ENCODE measurements at places on chromosomes 12 and 14.

DNA sequence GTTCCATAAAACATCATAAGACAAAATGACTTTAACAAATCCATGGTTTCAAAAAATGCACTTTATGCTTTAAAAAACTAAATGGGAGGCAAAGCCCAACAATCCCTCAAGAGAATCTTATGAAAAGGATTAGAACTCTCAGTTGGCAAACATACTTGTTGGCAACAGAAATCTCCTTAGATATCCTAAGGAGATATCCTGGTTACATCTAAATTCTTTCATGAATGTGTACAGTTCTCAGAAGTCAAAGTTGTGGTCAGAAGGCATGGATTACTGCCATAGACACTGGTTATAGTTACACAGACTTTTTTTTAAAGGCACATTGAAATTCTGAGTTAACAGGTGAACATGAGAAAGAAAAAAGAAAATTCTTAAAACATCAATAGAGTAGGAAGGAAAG is 17.5 kb upstream of the ISM2 start:
- DNase-seq = no peak

DNA sequence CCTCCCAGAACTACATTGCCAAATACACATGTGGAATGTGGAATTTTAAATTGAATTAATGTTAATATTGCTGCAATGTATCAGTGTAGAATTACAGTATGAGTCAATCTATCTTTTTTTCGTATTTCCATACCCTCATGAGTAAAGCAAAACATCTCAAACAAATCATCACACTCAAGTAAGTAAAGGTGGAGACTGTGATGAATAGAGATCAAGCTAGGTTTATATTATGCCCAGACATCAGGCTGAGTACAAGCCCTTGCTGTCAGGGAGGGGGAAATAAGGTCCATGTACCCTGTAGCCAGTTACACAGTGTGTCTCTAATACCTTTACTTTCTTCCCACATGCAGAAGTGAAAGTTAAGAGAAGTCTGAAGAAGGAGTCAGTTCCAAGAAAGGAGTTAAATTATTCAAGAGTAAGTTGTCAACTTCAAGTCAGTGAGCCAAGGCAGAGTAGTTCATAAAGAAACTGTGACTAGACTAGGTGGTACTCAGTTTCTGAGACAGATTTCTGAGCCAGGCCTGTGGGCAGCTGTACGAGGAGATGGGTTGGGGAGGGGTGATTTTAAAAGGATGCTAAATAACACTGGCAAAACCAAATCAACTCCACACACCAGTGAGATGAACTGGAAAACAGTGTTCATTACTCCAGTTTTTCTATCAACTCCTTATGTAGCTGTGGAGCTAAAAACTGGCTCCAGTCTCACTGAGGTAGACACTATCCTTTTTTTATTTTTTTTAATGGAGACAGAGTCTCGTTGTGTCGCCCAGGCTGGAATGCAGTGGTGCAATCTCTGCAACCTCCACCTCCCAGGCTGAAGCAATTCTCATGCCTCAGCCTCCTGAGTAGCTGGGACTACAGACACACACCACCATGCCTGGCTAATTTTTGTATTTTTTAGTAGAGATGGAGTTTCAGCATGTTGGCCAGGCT is 23.8 kb upstream of the STK38L start:
- no peak for DNase-seq

- peak; percentile 7 for DNase-seq
Observed at GRCh38 chr12:5264006-5264405, 167.9 kb upstream of the NTF3 start.

DNA sequence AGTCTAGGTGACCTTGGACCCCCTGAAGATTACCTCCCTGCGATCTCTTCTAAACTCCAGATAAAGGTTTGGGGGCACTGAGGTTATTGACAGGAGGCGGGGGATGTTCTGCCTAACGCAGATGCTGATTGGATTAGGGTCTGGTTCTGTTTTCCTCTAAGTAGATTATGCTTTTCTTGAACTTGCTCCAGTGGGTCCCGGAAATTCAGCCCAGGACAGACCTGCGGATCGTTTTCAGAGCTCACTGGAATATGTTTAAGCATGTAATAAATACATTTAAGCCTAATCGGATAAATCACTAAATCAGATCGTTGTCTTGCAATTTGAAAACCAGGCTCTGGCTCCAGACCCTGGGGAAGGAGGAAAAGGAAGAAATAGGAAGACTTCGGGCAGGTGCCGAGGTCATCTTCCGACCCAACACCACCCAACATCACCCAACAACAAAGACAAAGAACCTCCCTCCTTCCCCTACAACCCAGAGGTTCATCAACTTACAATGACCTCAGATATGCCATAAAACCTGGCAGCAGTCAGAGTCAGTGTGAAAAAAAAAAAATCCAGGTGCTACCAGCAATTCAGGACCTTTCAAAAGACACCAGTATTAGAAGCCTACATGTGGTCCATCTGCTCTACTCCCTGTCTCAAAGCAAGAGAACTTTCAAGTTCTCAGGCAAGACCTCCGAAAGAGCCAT is 148.4 kb downstream of the KSR2 start:
- no peak for DNase-seq

- peak; percentile 29 for DNase-seq
Observed at GRCh38 chr12:104827587-104827986, 130.5 kb downstream of the SLC41A2 start.

DNA sequence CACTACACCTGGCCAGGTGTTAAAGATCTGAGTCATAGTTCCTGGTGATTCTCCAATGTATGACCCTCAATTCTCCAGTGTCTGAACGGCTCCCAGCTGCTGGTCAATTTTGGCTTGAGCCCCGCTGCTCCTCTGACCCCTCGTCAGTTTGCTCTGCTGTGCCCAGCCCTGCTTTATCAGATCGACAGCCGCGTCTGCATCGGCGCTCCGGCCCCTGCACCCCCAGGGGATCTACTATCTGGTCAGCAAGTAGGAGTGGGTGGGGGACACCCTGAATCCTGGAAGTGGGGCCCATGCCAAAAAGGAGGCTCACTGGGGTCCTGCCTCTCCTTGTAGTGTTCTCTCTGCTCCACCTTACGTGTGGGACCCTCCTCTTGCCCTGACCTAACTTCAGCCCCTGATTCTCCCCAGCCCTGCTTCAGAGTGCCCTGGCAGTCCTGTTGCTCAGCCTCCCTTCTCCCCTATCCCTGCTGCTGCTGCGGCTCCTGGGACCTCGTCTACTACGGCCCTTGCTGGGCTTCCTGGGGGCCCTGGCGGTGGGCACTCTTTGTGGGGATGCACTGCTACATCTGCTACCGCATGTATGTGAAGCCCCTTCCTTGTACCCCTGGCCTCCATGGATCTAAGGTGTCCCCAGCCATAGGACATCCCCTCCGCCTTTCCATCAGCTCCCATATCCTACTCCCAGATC is 5.0 kb downstream of the SLC39A5 start:
- no peak for DNase-seq

DNA sequence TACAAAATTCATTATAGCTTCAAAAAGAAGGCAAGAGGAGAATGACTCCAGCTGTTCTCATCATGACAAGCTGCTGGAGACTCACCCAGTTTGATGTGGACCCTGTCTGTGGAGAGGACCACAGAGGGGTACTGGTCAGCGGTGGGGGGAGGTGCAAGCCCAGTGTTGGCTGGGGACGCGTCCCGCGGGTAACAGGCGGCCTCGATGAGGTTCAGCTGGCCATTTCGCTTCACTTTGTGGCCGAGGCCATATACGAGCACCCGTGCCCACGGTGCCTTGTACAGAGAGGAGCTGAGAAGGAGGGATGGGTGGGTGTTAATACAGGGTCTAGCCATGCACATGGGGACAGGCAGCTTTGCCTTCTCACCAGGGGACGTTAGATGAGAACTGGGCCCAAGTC is 67.1 kb downstream of the TRAFD1 start:
- no peak for DNase-seq

DNA sequence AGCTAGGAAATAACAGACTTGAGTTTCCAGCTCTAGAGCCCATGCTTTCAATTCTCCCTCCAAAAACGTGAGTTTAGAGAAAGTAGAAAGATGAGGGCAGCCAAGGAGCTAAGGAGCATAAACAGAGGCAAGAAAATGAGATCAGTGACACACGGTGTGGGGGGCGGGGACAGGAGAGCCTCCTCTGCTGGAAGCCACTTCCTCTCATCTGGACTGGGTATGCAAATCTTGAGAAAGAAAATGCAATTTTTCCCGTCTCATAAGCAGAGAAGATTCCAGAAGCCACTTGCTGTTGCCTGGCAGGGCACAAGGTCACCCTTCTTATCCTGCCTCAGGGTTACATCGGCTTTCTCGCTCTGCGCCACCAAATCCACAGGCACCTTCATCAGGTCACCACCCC is 6.0 kb downstream of the OR10P1 start:
- DNase-seq = no peak

GRCh38 chr14:102297436-102298170 is 7.4 kb downstream of the MOK start:
- DNase-seq = no peak

GRCh38 chr12:8031872-8032241 is 659 bp upstream of the FOXJ2 start:
- no peak for DNase-seq

- no peak for DNase-seq
Observed at GRCh38 chr14:61706096-61706690, 10.9 kb downstream of the HIF1A start.

DNA sequence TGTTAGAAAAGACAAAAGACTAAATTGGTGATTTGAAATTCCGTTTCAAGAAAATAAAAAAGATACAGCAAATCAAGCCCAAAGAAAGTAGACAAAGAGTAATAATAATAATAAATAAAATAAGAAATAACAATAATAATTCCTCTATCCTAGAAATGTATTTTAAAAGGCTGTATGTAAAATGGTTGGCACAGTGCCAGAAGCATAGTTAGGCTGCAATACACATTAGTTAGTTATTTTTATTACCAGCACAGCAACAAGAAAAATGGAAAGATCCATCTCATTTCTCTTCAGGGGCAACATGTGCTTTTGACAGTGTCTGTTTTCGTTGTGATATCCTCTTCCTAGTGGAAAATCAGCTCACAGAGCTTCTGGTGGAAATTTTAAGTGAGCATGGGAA is 174.1 kb upstream of the TMTC1 start:
- DNase-seq = peak; percentile 3

DNA sequence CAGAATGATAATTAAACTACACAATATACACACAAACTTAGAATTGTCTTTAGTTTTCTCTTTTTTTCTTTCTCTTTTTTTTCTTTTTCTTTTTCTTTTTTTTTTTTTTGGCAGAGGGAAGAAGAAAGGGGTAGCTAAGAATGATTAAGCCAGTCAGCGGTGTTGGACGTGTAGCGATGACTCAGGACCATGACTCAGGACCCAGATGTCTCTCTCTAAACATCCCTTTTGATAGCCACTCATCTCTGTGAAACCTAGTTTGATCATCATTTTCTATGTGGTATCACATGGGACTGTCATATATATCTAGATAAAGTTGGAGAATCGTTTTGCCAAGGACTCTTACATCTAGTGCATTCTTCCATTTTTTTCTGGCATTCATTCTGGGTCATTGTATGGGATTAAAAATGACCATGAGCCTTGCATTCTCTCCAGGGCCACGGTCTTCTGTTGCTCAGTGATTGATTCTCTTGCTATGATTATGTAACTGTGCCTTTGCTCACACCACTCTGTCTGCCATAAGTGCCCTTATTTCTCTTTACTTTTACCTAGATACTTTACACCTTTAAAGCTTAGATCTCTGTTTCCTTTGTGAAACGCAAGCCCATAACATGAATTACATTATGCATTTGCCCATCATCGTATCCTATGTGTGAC is 26.6 kb upstream of the NRXN3 start:
- DNase-seq = peak; percentile 17

DNA sequence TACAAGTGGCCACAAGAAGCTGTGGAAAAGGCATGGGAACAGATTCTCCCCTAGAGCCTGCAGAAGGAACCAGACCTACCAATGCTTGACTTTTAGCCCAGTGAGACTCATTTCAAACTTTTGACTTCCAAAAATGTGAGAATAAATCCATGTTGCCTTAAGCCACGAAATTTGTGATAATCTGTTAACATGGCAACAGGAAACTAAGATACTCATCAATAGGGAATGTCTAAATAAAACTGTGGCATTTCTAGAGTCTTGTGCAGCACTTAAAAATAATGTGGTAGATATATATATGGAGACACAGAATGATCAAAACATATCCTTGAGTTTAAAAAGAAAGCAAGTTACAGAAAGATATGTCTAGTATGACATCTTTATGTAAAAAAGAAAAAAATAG is 12.0 kb downstream of the HECTD4 start:
- DNase-seq = no peak

DNA sequence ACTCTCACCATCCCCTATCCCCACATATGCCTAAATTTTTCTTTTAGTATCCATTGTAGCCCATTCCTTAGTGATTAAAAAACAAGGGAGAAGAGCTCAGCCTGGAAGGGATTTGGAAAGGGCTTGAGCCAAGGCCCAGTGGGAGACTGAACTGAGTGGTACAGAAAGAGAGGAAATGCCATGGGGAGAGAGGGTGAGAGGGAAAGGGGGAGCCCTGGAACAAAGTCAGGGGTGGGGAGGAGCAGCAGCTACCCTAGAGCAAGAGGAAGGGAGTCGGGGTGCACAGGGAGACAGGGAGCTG is 2.6 kb upstream of the ATN1 start:
- no peak for DNase-seq

Data from hematopoietic multipotent progenitor cell treated with erythropoietin and hydrocortisone succinate and interleukin-3 and kit ligand, for 15 days (in vitro differentiated cells).